ENCODE measurements at places on chromosomes 4 and X.

- no peak for DNase-seq
Observed at GRCh38 chr4:75107755-75108612, 175.1 kb downstream of the PARM1 start.

GRCh38 chrX:107542040-107542439 lies 86.3 kb upstream of the PRPS1 start:
- no peak for DNase-seq

DNA sequence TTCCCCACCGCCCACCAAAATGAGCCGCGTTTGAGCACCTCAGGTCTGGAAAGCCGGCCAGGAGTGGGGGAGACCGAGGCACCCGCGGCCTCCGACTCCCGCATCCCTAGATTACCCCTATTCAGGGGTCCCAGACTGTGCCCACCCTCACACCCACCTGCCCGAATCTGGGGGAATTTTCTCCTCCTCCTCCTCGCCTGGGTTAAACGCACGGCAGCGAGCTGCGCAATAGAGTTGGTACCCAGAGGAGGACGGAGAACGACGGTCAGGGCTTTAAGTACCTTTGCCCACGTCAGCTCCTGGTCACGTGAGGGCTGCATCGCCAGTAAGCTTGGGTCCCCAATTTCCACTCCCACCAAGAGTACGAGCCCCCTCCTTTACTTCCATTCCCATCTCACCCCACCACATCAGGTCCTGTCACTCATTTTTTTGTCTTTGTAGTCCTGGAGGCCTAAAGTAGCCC lies at the start of gene ARMCX2:
ARMCX2 (minus strand) TSS at position 250 of the 463 bp plus-strand sequence. CDS start 2,262 bp downstream, outside the sequence.
- no peak for DNase-seq

GRCh38 chr4:2977211-2978088 lies 14.1 kb downstream of the GRK4 start:
- DNase-seq, result no peak

- DNase-seq, result no peak
Observed at GRCh38 chrX:14697451-14697850, 168.1 kb downstream of the GLRA2 start.

DNA sequence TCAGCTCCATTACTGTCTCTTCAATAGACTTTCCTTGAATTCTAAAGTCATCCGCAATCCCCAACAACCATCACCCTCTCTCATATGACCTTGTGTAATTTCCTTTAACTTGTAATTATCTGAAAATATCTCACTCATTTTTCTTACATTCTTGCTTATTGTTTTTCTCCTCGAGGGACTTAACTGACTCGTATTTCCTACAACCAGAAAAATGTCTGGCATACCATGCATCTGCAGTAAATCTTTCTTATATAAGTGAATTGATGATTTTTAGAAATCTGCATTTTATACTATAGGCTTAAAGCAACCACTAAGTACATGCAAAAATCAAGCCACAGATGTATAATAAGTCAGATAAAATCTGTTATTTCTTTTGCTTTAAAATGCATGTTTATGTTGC lies 276.7 kb downstream of the UNC5C start:
- DNase-seq, result no peak

DNA sequence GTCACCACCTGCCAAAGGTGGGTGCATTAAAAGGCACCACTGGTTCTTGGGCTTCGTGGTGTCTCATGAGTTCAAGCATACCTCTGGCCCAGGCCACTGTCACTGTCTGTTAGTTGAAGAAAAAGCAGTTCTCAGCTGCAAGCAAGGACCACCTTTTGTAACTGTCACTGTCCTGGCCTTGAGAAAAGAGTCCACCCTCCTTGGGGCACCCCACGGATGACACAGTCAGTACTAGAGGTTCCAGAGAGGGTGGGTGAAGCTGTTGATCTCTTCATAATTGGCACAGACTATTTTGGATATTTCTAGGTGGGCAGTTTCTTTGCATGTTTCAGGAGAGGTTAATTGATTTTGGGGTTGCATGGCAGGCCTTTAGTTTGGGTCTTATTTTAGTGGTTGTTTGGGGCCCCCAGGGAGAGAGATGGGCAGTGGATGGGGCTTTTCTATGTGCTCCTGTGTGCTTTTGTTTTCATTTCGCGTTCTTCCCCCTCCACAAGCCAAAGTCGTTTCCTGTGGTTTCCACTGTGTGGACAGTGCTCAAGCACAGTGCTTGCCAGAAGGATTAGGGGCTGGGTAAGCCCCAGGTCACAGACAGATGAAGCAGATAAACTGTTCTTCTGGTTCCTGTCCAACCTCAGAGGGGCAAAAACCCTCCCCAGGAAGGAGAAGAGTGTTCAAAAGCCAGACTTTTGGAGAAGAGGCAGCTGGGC lies 156.2 kb upstream of the PPP1R2C start:
- DNase-seq, result no peak

GRCh38 chr4:163554870-163555465 lies 60.5 kb downstream of the TMA16 start:
- no peak for DNase-seq

DNA sequence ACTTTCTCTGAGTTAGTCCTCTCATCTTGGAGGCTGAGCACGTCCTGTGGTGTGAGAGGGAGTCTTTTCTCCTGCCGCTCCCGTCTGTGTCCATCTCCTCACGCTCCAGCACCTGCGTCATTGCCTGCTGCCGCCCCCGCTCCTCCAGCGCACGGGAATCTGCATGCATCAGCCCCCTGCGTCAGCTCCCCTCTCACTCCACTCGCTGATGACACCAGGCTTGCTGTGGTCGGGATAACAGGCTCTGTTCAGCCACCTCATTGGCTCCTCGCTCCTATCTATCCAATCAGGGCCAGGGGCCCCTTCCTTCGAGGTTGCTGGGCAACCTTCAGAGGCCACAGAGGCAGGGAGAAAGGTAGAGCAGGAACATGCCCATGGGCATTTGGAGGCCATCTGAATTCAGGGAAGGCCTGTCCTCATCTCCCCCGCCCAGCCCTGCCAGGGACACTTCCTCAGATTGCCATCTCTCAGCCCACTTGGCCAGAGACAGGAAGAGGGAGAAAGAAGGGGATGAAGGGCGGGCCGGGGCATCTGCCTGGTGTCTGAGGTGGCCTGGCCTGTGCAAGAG lies 9.3 kb downstream of the ZNF185 start:
- DNase-seq, result no peak

DNA sequence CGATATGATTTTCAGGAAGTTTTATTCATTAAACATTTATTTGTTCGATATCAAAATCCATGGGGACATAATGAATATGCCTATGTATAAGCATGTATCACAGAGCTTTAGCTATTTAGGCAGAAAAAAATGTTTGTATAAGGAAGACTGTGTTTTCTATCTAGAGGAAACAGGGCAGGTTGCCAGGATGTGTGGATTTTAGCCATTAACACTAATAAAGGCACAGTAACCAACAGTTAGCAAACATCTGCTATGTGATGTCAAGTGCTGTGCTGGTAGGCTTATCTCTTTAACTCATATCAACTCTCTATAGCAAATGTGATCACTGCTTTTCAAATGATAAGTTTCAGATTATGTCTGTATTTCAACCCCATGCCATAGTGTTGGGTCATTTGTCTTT lies 708.9 kb upstream of the HS3ST1 start:
- DNase-seq, result no peak

DNA sequence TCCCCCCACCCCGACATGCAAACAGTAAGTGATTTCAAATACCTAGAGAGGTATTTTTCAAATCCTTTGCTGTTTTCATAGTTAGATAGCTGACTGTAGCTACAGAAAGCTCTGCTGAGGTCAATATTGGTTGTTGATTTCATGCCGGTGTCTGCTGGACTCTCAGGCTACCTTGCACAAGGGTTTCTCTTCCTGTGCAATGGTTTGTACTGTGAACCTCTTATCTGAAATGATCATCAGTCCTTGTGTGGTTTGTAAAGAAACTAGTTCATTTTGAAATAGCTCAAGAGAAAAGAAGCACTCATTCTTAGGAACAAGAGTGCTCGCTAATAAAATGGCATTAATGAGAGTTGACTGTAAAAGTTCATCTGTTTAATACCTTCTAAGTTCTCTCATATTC lies 2.1 kb downstream of the MTM1 start:
- DNase-seq, result no peak

DNA sequence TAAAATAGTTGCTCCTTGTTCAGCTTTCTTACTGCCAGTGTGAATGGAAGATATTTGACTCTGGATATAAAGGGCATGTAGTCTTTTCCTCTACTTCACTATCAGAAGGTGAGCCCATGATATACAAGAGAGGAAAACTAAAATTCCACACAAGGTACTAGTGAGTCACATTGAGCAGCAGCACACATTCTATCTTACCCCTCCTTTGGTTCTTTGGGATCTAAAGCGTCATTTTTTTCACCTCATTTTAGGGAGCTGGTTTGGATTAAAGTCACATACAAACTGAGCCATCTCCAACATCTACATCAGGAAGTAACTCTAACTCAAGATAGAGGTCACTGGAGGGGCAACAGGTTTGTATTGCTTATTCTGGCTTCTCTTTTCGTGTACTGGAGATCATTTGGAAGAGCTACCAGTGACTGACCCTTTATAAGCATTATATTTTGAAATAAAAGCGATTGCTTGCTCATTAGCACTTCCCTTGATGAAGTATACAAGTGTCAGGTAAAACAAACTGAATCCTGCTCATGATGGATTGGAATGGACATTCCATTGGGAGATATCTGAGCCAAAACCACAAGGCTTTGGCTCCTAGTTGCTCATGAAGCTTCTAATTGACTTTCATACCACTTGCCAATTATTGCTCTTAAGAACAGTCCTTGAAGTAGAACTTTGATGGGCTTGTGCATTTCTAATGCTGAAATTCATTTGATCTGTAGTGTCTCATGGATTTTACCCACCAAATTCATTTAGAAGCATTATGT lies 124.1 kb downstream of the SPCS3 start:
- DNase-seq, result no peak

DNA sequence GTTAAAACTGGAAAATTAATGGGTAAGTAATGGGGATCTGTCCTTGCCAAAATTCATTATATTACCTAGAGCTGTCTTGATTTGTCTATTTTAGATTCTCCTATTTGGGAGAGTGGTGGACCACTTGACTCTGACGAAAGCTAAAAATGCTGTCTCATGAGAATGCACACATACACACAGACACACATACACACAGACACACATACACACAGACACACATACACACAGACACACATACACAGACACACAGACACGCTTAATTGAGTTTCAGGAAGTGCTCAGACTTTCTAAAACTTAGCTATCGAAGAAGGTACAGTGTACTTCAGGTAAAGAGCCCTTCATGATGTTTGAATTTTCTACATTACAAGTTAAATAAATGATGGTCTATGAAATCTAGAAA lies 279.5 kb downstream of the ANKRD50 start:
- no peak for DNase-seq

- no peak for DNase-seq
Observed at GRCh38 chr4:85979276-85979675, 380.6 kb downstream of the MAPK10 start.

DNA sequence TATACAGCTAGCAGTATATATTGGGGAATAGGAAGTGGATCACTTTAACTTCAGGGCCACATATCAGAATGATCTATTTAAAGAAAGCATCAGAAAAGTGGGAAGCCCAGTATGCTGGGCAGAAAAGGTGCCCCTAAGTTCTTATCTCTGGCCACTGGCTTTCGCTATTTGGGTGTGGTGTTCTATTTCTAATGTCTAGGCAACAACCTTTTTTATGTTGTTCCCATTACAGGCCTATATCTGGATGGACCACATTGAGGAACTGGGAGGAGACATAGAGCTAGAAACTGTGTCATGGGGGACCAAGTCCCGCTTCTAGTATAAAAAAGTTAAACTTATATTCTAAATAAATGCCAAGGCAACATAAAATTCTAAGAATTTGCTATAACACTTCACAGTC lies 935.6 kb downstream of the PDHA2 start:
- no peak for DNase-seq

GRCh38 chr4:76854858-76855257 lies 43.1 kb downstream of the SOWAHB start:
- no peak for DNase-seq

DNA sequence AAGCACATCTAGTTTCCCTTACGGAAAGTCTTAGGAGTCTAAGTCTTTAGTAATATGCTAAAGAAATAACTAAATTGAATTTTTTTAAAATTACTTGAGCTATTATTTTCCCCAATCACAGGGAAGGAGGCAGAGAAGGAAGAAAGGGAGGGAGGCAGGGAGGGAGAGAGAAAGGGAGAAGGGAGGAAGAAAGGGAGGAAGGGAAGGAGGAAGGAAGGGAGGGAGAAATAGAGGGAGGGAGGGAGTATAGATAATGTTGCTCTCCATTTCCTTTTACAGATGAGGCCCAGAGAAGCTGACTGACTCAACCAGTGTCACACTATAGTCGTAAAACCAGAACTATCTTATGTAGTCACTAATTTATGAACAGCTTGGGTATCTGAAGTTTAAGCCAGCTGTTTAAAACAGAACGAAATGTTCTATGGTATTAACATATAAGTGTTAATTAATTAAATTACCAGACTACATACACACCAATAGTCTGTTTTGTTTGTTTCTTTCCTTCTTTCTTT lies 14.6 kb downstream of the SH3RF1 start:
- no peak for DNase-seq

DNA sequence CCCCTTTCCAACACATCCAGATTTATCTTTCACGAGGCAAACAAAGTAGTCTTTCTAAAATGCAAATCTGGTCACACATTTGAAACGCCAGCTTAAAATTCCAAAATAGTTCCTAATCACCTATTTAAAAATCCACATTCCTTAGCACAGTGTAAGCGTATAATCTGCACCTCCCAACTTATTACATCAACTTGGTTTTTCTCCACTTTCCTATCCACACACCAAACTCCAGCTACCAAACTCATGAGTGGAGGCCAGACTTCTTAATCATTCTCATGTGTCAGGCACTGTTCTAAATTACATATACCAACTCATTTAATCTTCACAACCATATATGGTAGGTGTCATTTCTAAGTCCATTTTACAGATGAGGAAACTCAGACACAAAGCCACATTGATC lies 33.8 kb downstream of the ENOX2 start:
- no peak for DNase-seq

GRCh38 chr4:71729856-71730255 lies 54.0 kb downstream of the GC start:
- DNase-seq, result no peak

DNA sequence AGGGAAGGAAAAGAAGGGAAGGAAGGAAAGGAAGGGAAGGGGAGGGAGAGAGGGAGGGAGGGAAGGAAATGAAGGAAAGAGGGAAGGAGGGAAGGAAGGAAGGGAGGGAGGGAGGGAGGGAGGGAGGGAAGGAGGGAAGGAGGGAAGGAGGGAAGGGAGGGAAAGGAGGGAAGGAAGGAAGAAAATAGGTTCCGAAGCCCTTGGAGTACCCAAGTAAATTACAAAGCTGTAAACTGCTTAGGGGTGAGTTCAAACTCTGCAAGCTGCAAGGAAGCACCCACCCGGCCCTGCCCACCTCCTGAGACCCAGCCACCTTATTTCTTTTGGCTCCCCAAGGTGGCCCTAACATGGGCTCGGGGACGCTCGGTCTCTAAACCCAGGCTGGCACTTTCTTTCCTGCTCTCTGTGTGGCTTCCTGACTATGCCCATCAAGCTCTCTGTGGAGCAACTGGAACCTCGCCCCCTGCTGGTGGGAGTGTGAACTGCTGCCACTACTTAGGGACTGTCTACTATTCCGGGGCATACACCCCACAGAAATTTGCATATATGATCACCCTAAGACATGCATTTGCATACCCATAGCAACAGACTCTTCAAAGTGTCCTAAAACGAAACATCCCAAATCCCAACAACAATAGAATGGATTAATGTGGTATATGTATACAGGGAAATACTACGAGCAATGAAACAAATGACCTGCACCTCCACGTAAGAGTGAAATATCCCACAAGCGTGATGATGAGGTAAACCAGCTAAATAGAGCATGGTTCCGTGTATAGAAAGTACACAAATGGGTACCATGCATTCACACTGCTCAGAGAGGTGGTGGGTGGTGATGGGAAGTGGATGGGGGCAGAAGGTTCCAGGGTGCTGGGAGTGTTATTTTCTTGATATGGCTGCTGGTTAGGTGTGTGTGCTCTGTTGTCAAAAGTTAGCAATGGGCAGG lies 151.7 kb upstream of the TBL1X start:
- DNase-seq, result no peak
